ENCODE measurements at places on chromosomes 11 and 22.

DNA sequence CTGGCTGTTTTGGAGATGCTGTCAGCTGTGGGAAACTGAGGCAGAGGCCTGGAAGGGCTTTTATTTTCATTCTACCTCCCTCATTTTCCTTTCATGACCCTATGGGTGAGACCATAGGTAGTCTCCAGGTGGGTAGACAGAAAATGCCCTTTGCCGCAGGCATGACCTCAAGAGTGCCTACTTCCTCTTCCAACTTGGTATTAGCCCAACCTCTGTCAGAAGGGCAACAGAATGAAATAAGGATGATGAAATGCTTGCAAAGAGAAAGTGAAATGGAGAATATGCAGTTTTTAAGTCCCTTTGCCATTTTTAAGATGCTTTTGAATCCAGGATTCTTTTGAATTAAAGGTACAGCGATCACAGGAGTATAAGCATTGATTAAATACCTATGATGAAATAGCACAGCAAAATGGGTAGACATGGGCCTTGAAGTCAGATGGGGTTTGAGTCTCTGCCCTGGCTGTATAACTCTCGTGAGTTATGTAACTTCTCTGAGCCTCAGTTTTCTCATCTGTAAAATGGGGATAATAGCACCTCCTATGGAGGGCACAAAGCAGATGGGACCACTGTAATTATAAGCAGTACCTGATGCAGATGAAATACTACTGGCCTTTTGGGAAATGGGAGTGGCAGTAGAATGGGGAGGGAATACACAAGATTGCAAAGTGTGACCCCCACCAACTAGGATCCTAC lies 3.7 kb downstream of the ASPHD2 start:
- DNase-seq: no peak

- no peak for DNase-seq
Observed at GRCh38 chr11:60710482-60710881, 11.1 kb downstream of the MS4A8 start.

DNA sequence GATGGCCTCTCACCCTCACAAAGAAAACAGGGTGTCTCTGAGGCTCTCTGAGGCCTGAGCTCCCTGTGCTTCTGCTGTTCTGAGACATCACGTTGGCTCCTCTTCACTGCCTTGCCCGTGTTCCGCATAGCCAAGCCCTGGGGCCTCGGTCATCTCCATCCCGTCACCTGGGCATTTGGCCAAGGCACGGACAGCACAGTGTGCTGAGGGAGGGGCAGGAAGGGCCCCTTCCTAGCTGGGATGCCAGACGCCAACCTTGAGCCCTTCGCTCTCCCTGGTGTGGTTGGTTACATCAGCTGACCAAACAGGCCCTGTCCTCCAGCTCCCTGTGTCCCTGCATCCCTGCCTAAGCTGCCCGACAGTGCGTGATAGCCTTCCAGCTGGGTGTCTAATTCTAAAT lies 25.9 kb downstream of the MOV10L1 start:
- DNase-seq: no peak

DNA sequence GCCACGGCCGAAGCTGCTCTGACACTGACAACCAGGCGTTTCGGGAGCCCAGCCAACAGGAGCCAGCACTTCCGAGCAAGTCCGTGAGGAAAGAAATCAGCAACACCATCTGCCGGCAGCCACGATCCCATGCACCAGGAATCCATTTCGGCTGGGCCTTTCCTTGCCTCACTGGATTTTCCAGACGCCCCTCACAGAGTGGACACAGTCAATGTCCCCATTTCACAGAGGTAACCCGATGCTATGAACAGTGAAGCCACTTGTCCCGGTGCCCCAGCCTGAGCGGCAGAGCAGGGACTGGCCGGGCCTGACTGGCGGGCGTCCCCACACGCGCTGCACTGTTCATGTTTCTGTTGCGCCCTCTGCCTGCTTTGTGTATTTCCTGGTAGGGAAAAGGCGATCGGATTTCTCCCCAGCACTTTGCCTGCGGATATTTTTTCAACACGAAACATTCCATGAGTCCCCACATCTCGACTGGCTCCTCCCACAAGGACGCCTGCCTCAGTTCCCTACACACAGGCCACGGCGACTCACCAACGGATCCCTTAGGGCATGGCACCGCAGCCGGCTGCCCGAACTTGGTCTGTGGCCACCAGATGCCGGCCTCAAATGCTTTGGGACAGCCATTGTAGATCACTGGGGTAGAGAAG lies 55.3 kb downstream of the TRMU start:
- DNase-seq: no peak

DNA sequence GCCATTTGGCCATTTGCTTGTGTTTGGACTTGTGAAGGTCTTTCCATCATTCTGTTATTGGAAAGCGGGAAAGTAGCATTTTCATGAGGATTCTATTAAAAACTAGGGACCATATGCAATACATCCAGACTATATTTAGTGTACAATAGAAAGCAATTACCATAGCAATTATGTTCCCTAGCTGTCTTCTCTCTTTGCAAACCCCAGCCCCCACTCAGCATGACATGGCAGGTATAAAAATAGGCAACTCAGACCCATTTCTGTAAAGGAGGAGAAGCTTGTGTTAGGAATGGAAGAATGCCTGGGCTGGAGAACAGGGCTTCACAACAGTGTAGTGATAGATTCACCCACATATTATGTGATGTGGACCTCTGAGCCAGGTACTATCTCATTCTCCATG lies 12.4 kb downstream of the OR51B6 start:
- DNase-seq: no peak

DNA sequence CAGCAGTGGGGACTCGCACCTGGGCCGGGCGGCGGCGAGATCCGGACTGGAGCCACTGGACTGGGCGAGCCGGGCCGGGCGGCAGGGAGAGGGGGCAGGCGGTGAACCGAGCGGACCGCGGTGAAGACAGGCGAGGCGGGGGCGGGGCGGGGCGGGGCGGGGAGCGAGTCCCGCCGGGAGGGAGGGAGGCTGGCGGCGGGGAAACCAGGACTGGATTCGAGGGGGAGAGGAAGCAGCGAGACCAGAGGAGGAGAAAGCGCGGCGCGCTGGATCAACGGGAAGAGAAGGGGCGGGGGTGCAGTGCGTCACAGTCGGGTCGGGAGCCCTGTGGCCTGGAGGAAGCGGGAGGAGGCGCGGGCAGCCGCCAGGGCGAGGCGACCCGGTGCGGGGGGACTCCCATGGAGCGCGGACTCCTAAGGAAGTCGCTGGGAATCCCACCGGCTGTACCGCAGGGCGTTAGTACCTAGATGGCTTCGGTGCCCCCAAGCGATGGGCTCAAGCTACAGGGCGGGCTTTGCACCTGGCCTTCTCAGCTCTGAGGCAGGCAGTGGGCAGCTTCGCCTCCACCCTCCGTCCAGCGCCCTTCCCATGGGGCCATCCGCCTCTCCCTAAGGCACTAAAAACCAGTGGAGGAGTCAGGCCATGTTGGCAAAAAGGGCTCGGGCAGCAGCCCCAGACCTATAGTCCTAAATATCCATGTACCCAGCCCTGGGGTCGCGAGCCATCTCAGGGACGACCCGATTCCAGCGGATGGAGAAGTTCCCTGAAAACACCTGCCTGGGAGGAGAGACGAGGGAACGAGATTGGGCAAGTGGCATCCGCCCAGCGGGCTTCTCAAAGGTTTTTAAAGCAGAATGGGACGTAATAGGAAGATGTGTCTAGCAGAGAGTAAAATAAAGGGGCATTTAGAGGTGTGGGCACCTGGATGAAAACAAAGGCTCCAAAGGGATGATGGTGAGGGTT lies at the start of gene TMEM121B:
Gene TMEM121B, minus strand, starts transcription at position 128 of the 963 bp plus-strand sequence. CDS start 233 bp downstream, outside the sequence.
- DNase-seq: no peak

Data from stimulated activated CD4-positive, alpha-beta T cell treated with anti-CD3 and anti-CD28 coated beads, Interleukin-15, amount 100 ng/mL, for 1 hour (primary cell).